ENCODE measurements at places on chromosomes 3 and 15.

DNA sequence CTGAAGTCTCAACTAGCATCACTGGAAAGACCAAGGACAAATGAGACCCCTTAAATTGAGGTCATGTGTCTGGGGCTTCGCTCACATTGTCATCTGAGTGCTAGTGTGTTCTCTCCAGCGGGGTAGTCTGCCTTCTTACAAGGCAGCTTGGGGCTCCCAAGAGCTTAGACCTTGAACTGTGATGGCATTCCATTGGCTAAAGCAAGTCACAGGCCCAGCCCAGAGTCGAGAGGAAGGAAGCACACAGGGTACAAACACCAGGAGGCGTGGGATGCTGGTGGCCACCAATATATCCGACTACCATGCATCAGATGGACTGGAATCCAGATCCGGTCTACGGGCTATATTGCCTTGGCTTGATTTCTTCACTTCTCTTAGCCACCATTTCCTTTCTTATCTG, 31.5 kb upstream of the DYNC1LI1 start:
- DNase-seq: no peak

- DNase-seq: no peak
Observed at GRCh38 chr3:14768881-14769280, 49.9 kb upstream of the FGD5 start.

DNA sequence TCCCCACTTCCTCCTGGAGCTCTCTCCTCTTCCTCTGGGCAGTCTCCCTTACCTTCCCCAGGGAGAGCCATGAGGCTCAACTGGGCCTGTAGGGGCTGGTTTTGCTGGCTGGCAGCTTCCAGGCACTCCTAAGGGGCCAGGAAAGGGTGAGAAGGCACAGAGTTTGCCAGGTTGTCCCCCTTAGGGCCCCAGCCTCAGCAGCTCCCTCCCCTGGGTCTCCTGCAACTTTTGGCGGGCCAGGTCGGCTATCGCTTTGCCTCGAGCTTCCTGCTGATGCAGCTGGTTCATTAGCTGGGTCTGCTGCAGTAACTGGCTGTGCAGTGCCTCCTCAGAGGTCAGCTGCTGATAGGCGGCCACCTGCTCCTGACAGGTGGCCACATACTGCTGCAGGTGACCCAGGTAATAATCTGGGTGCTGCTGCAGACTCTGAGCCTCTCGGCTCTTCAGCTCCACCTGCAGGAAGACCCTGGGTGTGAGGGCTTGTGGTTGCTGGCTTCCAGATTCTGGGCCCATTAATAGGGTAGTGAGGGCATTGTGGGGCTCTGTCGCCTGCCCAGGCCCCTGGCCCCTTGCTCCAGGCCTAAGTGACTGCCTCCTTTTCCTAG, 29.7 kb upstream of the OR4F6 start:
- DNase-seq: no peak

DNA sequence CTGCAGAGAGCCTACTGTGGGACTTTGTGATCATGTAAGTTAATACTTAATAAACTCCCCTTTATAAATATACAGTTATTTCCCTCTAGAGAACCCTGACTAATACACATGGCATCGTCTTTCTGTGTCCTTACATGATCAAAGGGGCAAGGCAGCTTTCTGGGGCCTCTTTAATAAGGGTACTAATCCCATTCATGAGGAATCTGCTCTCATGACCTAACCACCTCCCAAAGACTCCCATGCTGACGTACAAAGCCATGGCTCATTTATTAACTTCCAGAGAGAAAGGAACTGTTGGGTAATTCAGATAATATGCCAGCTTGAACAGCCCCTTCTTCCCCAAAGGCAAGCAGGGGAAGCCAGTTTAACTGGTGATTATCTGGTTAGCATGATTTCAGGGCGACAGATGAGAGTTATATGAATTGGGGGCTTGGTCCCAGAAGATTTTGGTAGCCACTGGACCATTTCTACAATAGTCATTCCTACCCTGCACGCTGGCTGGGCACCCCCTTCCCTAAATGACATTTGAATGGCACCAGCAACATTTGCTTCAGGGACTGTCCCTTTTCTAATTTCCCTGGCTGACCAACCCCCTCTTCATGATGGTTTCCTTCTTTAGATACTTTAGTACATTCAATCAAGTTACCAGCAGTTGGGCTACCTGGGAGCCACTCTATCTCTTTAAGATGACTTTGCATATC, 83.6 kb upstream of the C3orf80 start:
- DNase-seq: no peak

GRCh38 chr15:65411465-65412071, 11.2 kb downstream of the IGDCC4 start:
- DNase-seq: no peak

GRCh38 chr3:123660900-123661299, 76.0 kb upstream of the HACD2 start:
- peak; percentile 10 for DNase-seq

- DNase-seq: no peak
Observed at GRCh38 chr3:153600896-153601295, 438.9 kb downstream of the RAP2B start.

DNA sequence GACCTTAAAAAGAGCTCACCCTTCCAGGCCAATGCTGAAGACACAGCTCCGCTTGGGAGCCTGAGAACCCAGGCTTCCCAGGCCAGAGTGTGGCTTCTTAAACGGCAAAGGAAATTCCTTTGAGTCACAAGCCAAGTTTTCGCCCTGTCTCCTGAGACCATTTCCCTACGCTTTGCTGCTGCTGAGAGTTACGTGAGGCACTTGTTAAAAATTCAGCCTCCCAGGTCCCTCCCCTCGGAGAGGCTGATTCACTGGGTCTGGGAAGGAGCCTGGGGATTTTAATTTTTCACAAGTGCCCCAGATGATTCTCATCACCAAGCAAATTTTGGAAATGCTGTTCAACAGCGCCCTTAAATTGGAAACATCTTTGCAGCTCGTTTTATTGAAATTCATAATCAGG, 25.5 kb downstream of the RLBP1 start:
- no peak for DNase-seq

GRCh38 chr15:46735115-46735514, 982.2 kb upstream of the SEMA6D start:
- no peak for DNase-seq

GRCh38 chr3:94076055-94076454, 13.2 kb downstream of the NSUN3 start:
- DNase-seq: no peak

DNA sequence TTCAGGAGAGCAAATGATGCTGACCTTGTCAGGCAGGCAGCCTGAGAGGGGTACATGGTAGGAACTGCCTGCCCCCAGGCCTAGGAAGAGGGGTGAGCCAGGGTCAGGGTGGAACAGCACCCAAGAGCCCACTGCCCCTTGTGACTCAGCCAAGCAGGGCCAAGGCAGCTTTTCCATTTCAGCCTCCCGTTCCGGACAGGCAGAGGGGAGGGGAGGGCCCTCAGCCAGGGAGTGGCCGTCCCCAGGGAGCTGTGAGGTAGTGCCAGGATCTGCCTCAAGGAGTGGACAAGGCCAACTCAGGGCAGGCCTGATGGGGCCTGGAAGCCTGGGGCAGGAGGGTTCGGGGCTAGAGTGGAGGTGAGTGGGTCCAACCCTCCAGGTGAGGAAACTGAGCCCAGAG, 5.1 kb upstream of the ANKRD63 start:
- DNase-seq: no peak

GRCh38 chr3:2477620-2478019, 379.0 kb downstream of the CNTN4 start:
- no peak for DNase-seq

Data from NCI-H2171 (cell line).